ENCODE measurements at places on chromosomes 12 and 14. TPM values are rescaled to one million over a fixed set of nuclear protein-coding genes. Genes with fewer than 3 reads are reported as not detected.

Gene REM2
- 0.81 TPM for total RNA-seq

Gene NELL2
- total RNA-seq: 14.7 TPM

GRCh38 chr12:46774322-46774633 lies 51.5 kb downstream of the SLC38A4 start:
- no peak overlapping the region for H3K4me3 ChIP-seq
- H3K36me3 ChIP-seq: no peaks in the 10 kb centered on the region
- H3K27me3 ChIP-seq: no peaks in the 10 kb centered on the region

Gene PSMB5
- total RNA-seq: 120 TPM

GRCh38 chr12:53336181-53336681 lies at the start of gene SP7:
Gene SP7 (minus strand): TSS chr12:53336354. CDS start chr12:53335646, 708 bp downstream.
- H3K27me3 ChIP-seq: no peaks in the 10 kb centered on the region
- H3K27ac ChIP-seq: no peak within 1 kb of the TSS
- H3K4me1 ChIP-seq: no peaks in the 10 kb centered on the region
- H3K36me3 ChIP-seq: no peaks in the 10 kb centered on the region
- H3K4me3 ChIP-seq: no peak within 1 kb of the TSS

Gene WIF1
- not detected for total RNA-seq
